ENCODE measurements at places on chromosomes 16 and 17.
A peak's percentile ranks its signal among the peaks of the same experiment; 100 is the strongest.

- DNase-seq = no peak
Measured at GRCh38 chr16:8572919-8573724, 17.2 kb downstream of the TMEM114 start.

DNA sequence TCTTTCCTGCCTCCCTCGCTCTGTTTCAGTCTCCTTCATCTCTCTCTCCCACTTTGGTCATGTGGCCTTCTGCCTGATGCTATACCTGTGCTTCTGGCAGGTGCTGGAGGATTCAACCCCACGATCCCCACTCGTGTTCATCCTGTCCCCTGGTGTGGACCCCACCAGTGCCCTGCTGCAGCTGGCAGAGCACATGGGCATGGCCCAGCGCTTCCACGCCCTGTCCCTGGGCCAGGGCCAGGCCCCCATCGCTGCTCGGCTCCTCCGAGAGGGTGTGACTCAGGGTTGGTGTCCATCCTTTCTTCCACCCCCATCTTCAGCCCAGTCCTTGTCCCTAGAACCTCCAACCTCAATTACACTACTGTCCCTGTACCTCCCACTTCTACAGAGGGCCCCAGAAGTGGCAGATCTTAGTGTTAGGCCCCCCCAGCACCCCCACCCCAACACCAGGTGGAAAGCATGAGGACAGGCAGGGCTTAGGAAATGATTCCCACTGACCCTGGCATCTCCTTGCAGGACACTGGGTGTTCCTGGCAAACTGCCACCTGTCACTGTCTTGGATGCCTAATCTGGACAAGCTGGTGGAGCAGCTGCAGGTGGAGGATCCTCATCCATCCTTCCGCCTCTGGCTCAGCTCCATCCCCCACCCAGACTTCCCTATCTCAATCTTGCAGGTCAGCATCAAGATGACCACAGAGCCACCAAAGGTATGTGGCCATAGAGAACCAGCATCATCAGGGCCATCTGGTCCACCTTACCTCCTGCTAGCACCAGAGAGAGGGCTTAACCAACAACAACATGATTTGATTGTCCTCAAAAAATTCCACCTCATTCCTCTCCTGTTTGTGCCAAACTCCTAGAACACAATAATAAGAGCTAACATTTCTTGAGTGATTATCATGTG, 9.7 kb upstream of the KDM6B start:
- no peak for DNase-seq

GRCh38 chr17:1649844-1650501, at the start of gene RILP:
RILP (minus strand) TSS chr17:1649866; CDS start chr17:1649804, 62 bp downstream.
- DNase-seq = peak; percentile 57

DNA sequence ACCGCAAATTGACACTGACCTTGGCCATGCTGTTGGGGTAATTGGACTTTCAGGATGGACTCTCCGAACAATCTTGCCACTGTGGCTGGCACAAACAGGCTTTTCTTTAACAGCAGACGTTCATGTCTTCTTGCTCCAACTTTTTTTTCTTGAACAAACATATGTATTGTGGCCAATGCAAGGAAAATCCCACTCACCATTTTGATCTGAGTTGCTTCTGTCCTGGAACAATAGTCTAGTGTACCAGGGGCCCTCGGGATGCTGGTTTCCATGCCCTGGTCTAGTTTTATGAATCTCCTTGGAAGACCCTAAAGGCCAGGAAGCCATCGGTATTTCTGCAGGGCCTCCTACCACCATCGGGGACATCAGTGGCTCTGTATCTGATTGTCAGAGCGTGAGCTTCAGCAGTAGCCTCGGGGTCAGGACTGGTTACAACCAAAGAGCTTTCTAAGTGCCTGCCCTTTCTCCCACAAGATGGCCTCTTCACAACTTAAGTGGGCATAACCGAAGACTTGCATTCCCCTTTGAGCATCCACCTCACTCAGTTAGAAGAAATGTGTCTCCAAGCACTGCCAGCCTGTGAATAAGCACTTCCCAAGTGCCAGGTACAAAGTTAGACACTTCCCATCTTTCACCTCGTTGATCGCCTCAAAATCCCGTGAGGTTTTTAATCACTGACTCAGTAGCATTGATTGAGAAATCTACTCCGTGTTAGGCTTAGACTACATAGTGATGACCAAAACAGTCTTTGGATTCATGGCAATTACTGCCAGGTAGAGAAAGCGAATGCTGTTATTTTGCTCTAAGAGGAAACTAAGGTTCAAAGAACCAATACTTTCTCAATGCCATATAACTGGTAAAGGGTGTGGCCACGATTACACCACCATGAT, 87.0 kb upstream of the TBX2 start:
- DNase-seq = no peak

DNA sequence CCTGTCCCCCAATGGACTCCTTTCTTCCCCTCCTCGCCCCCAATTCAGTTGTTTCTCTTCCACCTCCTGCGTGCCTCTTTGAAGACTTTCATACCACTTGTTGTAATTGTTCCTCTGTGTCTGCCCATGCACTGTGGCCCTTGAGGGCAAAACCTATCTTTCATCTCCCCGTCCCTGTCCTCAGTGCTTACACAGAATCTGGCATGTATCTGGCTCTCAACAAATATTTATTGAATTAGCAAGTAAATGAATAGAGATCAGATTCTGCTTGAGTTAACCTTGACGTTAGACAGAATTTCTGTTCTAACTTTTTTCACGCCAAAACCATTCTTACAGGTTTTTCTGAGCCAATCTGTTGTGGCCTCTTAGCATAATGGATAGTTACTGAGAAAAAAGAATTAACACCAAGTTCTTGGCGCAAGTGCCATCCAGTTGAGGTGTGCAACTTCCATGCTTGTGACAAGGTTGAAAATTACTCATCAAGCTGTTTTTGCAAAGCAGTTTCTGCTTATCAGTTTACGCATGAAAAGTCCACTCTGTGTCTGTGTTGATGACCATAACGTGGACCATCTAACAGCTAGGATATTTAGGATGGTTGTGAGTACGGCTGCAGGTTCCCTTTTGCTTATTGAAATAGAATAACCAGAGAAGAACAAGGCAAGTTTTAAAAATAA, 215.1 kb downstream of the PRKCA start:
- DNase-seq = no peak

DNA sequence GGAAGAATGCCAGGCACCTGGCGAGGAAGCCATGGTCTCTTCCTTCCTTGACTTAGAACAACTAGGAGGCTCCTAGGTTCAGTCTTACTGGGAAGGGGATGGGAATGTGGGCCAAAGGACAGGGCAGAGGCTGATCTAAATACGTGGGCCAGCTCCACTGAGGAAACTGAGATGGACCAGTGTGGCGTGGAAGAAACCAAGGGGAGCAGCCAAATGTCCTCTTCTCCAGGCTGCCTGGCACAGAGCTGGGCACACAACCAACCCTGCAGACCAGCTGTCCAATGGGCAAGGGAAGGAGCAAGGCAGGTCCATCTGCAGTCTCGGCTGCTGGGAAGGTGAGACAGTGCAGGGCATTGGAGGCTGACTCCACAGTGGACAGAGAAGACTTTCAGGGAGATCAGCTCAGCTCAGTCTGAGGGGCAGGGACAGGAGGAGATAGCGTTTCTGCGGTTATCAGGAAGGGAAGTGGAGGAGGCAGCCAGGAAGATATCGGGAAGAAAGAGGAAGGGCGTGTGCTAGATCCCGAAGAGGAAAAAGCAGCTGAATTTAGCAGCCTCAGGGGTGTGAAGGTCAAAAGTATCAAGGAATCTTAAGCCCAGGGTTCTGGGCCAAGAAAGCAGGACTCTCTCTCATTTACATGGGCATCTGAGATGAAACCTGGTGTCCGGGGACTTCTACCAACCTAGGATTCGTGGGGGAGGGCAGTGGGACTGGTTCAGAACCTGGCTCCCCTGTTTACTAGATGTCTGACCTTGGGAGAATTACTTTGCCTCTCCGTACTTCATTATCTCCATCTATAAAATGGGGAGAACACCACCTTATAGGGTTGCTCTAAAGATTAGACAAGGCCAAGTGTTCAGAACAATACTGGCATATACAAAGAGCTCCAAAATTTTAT, 1.8 kb downstream of the KIFC3 start:
- DNase-seq = no peak

Measured in HuH-7.5 (cell line).